ENCODE measurements at places on chromosomes 2 and 18. TPM values are rescaled to one million over a fixed set of nuclear protein-coding genes. Genes with fewer than 3 reads are reported as not detected.

DNA sequence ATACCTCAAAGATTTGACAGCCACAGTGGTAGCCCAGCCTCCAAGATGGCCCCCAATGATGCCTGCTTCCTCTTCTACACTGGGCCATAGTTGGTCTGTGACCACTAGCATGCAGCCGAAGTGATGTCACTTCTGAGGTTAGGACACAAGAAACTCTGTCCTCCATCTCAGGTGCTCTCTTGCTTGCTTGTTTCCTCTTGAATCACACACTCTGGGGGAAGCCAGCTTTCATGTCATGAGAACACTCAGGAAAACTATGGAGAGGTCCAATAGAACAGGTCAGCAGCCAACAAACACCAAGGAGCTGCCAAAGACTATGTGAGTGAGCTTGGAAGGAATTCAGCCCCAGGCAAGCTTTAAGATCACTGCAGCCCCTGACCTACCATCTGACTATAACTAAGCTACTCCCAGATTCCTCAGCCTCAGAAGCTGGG, 3.3 kb upstream of the ADAM17 start:
- no peaks in the 10 kb centered on the region for H3K27me3 ChIP-seq
- peaks cover 11% of the 10 kb centered on the region for H3K4me1 ChIP-seq
- H3K4me3 ChIP-seq: no peak overlapping the region
- H3K36me3 ChIP-seq: no peaks in the 10 kb centered on the region
- peak overlapping the region; percentile 6 for H3K27ac ChIP-seq

DNA sequence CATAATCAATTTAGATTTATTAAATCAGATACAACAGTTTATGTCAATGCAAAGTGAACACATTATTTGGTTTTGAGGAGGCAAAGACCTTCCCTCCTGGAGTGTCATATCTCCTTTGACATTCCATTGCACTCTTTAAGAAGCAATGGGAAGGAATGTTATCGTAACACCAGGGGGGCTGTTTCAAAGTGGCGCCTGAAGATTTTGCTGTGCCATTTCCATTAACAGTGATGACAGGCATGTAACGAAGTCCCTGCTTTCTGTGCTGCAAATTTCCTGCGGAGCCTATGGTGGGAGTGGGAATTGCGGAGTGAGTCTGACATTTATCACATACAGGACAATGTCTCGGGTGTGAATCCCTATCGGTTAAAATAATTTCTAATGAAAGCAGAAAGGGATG, 499.6 kb upstream of the RAB6C start:
- H3K36me3 ChIP-seq: no peaks in the 10 kb centered on the region
- no peaks in the 10 kb centered on the region for H3K4me1 ChIP-seq
- no peak overlapping the region for H3K27ac ChIP-seq
- H3K4me3 ChIP-seq: no peak overlapping the region
- no peaks in the 10 kb centered on the region for H3K27me3 ChIP-seq

DNA sequence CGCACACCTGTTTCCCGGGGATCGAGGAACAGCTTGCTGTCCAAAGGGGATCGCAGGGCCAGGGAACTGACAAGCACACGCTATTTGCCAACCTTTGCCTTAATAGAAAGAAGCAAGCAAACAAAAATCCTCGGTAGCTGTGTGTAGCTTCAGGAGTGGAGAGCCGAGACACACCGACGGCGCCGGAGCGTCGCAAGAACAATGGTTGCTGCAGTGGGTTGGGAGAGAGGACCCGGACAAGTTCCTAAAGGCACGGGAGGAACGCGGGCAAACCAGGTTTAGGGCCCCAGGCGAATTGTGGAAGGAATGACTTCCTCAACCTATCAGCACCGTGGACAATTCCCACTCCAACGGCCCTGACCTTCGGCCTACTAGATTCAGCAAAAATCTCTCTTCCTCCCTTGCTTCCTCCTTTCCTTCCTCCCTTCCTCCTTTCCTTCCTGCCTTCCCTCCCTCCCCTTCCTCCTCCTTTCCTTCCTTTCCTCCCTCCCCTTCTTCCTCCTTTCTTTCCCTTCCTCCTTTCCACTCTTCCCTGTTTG, 4.9 kb upstream of the NEUROD1 start:
- peaks cover 69% of the 10 kb centered on the region for H3K27me3 ChIP-seq
- no peak for DNase-seq
- H3K4me1 ChIP-seq: peaks cover 6% of the 10 kb centered on the region
- H3K27ac ChIP-seq: no peak overlapping the region
- H3K36me3 ChIP-seq: no peaks in the 10 kb centered on the region

CXCR4 gene
- total RNA-seq: 45.2 TPM

All from upper lobe of right lung (tissue), 1 donor.